Stimulated activated naive CD8-positive, alpha-beta T cell treated with anti-CD3 and anti-CD28 coated beads, Interleukin-15, amount 100 ng/mL, for 72 hours (primary cell): ENCODE measurements at places on chromosomes 16 and 17.

- no peak for DNase-seq
Measured at GRCh38 chr16:3046641-3047386, 453 bp downstream of the MMP25 start.

GRCh38 chr17:10316801-10317542, 55.8 kb downstream of the MYH13 start:
- peak; percentile 52 for DNase-seq

DNA sequence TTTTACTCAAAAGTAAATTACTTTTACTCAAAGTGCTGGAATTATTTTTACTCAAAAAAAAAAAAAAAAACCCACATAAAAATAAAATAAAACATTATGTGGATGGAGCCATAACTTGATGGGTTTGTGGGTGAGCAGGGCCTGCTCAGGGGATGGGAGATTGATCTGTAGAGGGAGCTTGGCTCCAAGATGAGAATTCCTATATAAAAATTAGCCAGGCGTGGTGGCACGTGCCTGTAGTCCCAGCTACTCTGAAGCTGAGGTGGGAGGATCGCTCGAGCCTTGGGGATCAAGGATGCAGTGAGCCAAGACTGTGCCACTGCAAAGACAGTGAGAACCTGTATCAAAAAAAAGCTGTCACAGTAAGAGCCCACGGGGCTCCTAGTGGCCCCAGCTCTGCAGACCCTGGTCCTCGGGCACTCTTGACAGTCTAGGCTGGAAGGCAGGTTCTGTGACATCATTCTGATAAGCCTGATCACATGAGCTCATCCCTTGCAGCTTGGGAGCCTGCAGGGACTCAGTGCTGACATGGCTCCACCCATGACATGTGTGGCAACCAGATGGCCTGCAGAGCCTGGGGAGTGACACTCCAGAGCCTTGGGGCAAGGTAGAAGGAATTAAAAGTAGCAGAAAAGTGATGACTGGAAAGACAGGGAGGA, 42.5 kb downstream of the ST3GAL2 start:
- no peak for DNase-seq

DNA sequence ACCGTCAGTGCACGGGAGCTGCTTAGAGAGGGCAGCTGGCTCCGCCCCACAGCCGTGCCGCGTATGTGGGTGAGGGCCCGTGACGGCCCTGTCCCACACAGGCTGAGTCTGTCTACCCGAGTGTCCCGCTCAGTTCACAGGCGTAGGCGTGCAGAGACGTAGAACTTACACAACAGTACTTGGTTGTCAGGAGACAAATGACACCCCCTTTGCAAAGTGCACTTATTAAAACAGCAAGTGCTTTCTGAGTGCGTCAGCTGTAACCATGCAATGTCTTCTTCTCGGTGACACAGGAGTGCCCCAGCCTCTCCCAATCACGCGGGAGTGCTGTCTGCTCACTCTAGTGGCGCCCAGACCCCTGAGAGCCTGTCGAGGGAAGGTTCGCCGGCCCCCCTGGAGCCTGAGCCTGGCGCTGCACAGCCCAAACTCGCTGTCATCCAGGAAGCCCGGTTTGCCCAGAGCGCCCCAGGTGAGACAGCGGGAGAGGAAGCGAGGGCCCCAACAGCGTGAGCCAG, 64.2 kb downstream of the FOXK2 start:
- no peak for DNase-seq

- no peak for DNase-seq
Measured at GRCh38 chr17:6643451-6644125, 2.7 kb downstream of the TXNDC17 start.

DNA sequence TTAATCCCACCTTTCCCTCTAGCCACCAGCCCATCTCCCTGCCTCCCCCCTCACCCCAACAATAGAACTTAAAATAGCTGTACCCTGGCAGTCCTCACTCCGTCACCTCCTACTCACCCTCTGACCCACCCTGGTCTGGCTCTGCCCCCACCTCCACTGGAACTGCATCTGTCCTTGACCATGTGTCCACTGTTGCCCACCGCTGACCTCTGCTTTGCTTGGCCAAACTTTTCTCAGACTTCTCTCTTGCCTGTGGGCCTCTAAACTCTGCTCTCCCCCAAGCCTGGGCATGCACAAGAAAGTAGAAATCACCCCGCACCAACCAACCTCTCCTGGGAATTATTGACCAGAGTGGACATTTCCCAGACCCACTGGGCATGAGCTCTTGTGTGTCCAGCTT, 169.8 kb downstream of the WSCD1 start:
- DNase-seq, result no peak

GRCh38 chr17:54194268-54194667, 371.5 kb downstream of the KIF2B start:
- no peak for DNase-seq

DNA sequence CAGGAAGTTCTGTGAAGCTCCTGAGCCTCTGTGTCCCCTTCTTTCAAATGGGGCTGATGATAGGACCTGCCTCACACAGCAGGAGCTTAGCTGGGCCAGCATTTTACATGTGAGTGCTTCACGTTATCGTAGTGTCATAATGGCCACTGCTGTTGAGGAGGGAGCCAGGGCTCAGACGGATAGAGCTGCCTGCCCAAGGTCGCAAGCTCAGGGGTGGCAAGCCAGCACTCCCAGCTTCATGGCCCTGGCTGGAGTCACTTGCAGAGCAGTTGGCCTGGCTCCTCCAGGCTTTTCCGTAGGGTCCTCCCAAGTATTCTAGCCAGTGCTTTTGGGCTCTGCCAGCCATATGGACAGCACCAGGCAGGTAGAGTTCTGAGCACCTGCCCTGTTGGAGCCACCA, 115.1 kb downstream of the SOCS1 start:
- no peak for DNase-seq

DNA sequence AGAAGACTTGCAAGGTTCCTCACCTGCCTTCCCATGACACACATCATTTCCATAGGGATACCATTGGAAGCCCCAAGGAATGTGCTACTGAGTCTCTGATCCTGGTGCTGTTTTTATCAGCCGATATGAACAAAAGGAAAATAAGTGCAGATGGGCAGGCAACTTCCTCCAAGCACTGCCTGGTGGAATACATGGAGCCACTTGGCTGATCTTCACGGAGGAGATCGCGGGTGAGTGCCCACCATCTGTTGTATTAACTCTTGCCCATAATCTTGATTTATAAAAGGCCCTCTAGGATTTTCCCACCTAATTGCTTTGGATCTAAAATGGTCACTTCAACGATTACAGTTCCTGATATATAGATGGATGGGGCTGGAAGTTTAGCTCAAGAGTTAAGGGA, 24.7 kb upstream of the CDRT15 start:
- no peak for DNase-seq

DNA sequence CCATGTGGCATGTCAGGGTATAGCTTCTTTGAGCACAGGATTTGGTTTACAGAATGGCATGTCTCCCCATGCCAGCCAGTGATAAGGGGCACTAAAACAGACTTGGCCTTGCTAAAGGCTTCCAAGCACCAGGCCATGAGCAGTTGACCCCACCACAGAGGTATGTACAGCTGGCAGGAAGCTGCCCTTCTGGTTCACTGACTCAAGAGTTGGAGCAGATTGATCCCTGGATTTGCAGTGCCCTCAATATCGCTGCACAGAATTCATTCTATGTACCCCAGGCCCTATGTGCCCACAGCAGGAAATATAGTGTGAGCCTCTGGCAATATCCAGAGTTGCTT, 24.3 kb downstream of the HLF start:
- DNase-seq, result no peak

DNA sequence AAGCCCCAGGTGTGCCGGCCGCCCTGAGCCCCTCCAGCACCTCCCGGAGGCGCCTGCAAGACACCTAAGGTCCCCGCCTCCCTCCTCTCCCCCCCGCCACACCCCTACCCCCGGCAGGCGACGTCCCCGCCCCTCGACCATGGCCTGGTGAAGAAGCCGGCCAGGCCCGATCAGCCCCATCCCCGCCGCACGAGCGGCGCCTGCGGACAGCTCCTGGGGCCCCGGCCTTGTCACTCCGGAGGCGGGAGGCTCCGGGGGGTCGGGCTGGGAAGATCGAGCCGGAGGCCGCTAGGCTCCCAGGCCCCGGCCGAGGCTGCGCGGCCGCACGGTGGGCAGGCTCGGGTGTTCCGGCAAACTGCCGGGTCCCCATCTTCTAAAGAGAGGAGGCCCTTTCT, 405 bp upstream of the ACE start:
- no peak for DNase-seq

GRCh38 chr17:83119987-83120864, 40.8 kb downstream of the METRNL start:
- DNase-seq, result no peak

DNA sequence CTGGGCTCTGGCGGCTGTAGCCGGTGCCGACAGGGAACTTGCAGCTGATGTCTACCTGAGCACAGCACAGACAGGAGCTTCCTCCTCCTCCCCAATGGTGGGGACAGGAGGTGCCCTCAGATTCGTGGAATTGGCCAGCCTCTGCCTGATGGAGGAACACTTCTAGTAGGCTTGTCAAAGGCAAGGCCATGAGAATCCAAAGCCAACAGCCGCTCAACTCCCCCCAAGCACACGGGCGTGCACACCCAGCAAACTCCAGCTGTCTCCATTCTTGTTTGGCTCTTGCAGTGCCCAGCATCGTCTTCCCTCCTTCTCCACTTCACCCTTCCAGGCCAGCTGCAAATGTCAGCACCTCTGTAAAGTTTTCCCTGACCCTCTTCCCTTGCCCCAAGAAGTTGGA, 35.1 kb downstream of the SCNN1G start:
- no peak for DNase-seq

DNA sequence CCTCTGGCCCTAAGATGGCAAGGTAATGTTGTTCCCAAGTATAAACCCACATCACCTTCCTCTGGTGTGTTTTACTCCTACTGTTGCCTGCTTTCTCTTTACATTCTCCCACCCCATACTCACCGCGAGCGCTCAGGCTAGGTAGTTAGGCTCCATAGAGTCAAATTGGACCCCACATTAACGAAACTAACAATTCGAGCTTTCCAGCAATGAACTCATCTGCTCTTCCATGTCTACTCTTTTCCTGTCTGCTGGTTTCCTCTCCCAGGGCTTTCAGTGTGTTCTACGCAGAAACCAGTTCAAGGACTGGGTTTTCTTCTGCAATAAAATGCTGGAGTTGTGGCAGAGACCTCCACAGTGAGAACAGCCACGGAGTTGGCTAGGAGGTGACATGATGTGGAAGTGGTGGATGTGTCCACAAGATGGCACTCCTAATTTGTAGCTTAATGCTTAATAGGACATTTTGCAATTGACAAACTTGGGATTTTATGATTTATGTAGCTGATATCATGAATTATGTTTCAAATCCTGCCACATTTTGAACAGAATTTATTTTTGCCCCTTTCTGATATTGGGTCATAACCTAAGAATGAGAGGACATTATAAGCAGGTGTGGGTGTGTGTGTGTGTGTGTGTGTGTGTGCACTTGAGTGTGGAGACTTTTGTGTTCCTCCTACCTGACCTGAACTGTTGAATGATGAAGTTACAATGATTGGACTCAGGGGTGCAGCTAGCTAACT, 2.2 kb upstream of the UQCRC2 start:
- DNase-seq, result no peak

DNA sequence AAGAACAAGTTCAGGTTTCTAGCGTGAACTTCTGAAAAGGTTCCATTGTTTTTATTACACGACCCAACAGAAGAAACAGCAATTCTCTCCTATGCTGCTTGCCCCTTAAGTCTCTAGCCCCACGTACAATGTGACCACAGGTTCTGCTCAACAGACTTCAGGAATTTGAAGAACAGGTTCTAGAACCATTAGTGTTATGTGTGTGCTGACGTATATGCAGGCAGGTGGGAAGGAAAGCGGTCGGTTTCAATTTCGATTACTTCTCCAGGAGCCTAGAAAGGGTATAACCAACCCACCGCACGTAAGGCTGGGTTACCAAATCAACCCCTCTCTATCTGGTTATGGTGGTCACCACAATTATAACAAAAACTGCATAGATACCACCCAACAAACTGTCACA, 39.4 kb downstream of the XPO6 start:
- no peak for DNase-seq

- peak; percentile 48 for DNase-seq
Measured at GRCh38 chr16:4115209-4115948, 863 bp downstream of the ADCY9 start.

- DNase-seq, result no peak
Measured at GRCh38 chr17:77770331-77771105, 188.0 kb upstream of the TNRC6C start.

DNA sequence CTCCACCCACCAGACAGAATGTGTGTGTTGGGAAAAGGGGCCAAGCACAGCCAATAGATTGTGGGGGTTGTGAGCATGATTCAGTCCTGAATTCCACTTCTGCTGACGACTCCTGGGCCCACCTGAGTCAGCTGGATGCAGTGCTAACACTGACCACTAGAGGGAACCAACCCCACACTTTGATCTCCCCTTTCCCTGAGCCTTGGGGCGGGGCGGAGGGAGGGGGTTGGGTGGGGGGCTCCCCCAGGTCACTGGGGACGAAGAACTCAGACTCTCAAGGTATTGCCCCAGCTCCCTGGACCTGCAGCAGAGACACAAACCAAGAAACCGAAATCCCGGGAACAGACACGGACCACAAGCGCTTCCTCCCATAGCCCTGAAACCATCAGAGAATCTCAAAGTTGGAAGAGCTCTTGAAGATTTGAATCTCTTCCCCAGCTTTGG, 621 bp upstream of the CSHL1 start:
- peak; percentile 62 for DNase-seq

DNA sequence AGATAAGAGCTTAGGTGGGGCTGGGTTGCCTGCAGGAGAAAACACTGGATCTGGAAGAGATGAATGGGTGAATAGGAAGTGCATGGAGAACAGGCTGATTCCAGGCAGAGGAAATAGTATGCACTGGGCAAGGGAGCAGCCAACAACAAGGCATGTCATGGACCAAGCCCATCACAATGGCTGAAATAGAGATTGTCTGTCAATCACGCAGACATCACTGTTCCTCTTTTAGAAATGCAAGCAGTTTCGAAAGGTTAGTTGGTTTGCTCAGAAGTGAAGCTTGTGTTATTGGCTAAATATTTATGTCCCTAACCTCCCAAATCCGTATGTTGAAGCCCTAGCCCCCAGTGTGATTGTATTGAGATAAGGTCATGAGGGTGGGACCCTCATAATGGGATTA, 621.7 kb upstream of the CDH11 start:
- DNase-seq, result no peak

DNA sequence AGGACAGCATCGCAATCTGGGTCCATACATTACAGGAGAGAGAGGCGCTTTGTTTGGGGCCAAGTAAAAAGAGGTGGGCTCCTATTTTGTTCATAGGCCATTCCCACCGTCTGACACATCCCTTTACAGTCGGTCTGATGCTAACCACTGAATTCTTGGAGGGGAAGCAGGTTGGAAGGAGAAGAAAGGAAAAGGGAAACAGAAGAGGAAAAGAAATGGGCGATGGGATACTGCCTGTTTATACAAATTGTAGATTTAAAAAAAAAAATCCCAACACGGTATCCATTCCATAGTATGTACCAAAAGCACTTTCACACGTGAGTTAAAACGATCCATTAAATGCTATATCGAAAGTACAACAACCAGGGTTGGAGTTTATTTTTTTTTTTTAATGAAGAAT, 4.0 kb upstream of the ZFHX3 start:
- DNase-seq, result no peak

GRCh38 chr17:72056727-72057290, 64.0 kb upstream of the SOX9 start:
- DNase-seq, result no peak
